ENCODE measurements at places on chromosomes 1 and 21. TPM values are rescaled to one million over a fixed set of nuclear protein-coding genes. Genes with fewer than 3 reads are reported as not detected.

- DNase-seq, result peak; percentile 9
These were observed 85.5 kb downstream of the SYT2 start for GRCh38 chr1:202624781-202625108.

The UTS2 gene
- total RNA-seq, result not detected

GRCh38 chr1:41418857-41419583 lies 57.8 kb downstream of the FOXO6 start:
- peak; percentile 94 for DNase-seq

The IGSF3 gene
- total RNA-seq, result 0.98 TPM

DNA sequence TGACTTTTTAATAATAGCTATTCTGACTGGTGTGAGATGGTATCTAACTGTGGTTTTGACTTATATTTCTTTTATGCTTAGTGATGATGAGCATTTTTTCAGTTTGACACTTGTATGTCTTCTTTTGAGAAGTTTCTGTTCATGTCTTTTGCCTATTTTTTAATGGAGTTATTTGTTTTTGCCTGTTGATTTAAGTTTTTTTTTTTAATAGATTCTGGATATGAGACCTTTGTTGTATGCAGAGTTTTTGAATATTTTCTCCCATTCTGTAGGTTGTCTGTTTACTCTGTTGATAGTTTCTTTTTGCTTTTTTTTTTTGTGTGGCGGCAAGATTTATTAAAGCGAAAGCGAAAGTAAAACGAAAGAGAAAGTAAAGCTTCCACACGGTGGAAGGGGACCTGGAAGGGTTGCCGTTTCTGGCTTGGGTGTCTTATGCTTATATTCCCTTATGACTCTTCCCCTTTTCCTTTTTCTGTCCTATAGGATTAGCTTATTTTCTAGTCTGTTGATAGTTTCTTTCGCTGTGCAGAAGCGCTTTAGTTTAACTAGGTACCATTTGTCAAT lies 67.6 kb downstream of the TBX19 start:
- peak; percentile 12 for DNase-seq

- DNase-seq, result peak; percentile 58
These were observed 12.7 kb upstream of the LYPLAL1 start for GRCh38 chr1:219160967-219161366.

GRCh38 chr1:226888816-226889215 lies 18.4 kb downstream of the PSEN2 start:
- DNase-seq, result no peak

The ZP4 gene
- total RNA-seq, result not detected

DNA sequence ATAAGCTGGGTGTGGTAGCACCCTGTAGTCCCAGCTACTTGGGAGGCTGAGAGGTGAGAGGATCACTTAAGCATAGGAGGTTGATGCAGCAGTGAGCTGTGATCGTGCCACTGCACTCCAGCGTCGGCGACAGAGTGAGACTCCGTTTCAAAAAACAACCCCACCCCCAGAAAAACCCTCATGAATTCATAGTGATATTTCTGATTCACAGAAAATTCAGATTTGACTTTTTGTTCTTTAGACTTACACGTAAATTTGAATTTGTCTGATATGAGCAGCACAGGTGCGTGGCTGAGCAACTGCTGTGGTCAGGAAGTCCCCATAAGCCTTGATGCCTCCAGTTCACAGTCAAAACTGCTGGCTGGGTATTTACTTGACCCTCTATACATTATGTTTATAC lies 10.0 kb upstream of the MORC3 start:
- DNase-seq, result no peak

Measured in LHCN-M2 (cell line).